ENCODE measurements at places on chromosomes 16 and 17.

DNA sequence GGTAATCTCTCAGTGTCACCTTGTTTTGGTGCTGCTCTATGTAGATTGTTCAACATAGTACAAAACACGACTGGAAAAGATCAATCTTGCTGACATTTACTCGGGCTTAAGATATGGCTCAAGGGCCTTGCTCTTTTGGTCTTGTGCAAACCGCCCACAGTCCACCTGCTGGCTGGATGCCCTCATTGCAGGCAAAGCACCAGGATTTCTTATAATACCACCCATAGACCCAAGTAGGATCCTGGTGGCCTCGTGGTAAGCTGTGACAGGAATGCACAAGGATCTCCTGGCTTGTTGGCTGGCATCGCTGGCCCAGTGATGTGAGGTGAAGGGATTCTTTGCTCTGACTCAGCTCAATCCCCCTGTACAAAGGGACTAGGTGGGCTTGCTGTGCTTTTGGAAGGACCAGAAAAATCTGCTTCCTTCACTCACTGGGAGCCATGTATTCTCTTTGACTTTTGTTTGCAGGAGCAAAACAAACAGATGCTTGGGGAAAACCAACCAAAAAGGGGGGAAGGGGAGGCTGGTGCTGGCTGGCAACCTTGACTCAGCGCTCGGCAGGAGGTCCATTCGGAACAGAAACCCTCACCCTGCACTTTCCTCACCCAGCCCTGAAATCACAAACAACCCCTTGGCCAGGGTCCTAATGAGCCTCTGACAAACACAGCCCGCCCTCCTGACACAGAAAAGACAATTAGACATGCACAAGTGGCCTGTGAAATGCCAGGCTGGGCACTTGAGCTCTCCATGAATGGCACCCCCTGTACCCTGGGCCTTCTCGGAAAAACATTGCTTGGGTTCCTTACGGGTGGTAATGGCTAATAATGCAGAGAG is 36.6 kb upstream of the MED9 start:
- DNase-seq = peak; percentile 49

GRCh38 chr17:51840688-51841087 is 317.8 kb downstream of the CA10 start:
- no peak for DNase-seq

DNA sequence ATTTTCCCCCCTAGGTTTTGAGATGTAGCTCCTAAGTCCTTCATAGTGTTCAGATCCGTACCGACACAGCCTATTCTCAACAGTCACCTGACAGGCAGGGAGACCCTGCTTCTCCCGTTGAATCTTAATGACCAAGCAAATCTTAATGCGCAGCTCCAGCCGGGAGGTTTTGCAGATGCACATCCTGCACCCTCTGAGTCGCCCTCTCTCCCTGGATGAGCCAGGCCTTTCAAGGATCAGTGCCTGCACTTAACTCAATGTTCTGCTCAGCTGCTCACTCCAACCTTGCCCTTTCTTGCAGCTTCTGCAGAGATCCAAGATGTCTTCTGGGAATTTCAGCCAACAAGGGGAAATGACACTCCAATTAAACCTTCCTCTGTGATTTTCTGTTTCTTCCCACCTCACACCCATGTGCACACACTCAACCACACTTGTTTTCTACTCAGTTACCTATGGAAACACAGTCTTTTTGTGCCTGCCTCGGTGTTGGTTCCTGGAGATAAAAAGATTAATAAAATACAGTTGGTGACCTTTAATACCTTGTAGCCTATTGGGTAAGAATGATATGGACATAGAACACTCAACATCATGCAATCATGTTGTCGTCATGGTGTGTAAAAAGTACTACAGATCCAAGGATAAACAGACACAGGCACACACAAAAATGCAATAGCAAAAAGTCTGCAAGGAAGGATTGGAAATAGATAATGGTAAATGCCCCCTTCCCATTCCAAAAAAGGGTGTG is 76.9 kb upstream of the DYNLRB2 start:
- no peak for DNase-seq

GRCh38 chr16:66238696-66239095 is 127.8 kb upstream of the CDH5 start:
- DNase-seq = no peak

DNA sequence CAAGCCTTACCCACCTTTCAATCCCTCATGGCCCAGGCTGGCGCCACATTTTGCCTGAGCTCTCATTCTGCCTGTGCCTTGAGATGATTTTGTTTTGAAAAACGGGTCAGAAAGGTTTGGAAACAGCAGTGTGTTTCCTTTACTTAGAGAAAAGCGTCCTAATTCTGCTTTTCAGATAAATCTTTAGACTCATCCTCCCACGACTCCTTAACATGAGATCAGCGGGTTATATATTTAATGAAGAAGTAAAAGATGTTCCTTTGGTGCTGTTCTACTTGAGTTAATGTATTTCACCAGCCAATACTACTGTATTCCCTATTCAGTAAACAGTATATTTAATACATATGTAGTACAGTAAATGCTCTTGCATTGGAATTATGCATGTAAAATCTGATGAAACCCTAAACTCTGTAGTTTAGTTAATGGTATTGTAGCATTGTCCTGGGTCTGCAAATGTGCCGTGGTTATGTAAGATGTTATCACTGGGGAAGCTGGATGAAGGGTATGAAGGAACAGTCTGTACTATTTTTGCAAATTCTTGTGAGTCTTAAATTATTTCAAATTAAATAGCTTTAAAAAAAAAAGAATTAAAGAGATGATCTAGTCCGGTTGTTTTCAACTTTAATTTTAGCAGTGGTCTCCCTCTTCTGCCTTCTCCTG is 199.4 kb upstream of the CACNG5 start:
- DNase-seq = no peak

DNA sequence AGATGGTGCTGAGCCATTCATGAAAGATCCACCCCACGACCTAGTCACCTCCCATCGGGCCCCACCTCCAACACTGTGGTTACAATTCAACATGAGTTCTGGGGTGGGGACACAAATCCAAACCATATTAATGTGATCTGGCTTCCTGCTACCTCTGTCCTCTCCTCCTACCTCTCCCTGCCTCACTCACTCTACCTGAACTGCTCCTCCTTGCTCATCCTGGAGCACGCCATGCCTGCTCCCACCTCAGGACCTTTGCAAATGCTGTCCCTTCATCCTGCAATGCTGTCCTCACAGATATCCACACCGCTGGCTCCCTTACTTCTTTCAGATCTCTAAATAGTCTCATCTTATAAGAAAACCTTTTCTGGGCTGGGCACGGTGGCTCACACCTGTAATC is 10.8 kb upstream of the SLC13A5 start:
- no peak for DNase-seq

- DNase-seq = no peak
Observed at GRCh38 chr17:66397486-66397885, 95.1 kb downstream of the PRKCA start.

DNA sequence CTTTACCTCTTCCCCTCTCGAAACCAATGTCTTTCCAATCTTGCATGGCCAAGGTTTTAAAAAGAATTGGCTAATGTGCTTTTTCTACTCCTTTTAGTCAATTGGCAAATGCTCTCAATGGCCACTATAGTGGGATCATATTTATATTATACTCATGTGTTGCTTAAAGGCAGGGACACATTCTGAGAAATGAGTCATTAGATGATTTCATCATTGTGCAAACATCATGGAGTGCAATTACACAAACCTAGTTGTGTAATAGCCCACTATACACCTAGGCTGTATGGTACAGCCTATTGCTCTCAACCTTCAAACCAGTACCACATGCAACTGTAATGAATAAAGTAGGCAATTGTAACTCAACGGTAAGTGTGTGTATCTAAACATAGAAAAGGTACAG is 180.9 kb downstream of the HS3ST3A1 start:
- DNase-seq = no peak

DNA sequence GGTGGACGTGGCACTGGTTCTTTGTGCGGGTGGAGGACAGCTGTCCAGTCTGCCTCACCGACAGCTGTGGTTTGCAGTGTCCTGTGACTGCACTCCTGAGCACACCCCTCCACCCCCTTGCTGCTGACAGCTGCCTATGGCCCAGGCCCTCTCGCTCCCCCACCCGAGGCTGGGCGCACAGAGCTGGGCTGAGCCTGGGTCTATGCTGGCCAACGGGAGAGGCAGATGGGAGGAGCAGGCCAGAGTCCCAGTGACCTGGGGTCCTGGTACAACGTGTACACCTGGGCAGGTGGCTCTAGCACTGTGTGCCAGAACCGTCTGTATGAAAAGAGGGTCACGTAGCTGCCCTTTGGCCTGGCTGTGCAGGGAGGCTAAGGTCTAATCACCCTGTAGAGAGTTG is 30.5 kb downstream of the BAIAP2 start:
- DNase-seq = no peak

- DNase-seq = peak; percentile 38
Observed at GRCh38 chr16:24838554-24839266, 7.1 kb upstream of the SLC5A11 start.

DNA sequence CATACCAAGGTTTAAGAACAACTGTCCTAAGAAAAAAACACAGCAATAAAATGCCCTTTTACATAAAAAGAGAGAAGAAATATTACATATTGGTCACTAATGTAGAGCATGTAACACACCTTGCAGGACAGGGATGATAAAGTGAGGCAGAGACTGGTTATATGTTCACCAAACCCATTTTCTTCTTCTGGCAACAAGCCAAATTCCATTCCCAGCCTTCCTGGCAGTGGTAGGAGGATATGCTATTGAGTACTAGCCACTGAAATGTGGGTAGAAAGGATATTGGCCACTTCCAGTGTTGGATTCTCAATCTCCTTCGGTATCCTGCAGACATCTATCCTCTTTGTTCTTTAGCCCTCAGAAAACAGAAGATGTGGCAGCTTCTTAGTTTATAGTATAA is 105.2 kb upstream of the SHISA6 start:
- no peak for DNase-seq

DNA sequence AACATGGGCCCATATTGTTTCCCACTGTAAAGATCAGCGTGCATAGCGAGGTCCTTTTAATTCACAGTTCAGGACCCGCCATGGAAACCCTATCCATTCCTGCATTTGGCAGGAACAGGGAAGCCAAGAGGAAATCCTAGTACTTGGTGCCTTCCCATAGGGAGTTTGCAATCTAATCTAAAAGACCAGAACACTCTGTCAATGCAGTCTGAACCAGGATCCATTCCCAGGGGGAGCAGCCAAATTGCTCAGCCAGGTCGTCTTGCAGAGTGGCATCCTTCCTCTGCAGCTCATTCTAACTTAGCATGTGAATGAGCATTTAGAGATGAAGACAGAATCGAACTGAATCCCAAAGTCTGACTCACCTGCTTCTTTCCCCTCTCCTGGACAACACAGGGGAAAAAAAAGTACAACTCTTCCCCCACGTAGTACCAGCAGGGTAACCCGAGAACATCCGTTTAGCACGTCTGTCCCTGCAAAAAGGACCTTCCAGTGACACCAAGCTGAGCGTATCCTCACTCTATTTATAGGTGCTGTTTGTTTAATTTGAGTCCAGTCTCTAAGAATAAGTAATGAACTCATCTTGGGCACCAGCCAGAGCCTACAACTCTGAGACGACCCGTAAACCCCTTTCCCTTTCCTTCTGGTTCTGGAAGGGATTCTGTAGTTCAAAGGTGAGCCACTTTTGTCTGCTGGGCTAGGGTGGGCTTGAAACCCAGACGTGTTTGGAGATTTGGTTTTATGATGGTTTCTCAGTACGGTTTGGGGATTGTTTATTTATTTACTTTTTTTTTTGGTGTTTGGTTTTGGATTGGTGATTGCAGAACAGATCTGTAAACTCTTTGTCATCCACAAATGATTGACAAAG is 74.5 kb downstream of the ERCC4 start:
- no peak for DNase-seq

DNA sequence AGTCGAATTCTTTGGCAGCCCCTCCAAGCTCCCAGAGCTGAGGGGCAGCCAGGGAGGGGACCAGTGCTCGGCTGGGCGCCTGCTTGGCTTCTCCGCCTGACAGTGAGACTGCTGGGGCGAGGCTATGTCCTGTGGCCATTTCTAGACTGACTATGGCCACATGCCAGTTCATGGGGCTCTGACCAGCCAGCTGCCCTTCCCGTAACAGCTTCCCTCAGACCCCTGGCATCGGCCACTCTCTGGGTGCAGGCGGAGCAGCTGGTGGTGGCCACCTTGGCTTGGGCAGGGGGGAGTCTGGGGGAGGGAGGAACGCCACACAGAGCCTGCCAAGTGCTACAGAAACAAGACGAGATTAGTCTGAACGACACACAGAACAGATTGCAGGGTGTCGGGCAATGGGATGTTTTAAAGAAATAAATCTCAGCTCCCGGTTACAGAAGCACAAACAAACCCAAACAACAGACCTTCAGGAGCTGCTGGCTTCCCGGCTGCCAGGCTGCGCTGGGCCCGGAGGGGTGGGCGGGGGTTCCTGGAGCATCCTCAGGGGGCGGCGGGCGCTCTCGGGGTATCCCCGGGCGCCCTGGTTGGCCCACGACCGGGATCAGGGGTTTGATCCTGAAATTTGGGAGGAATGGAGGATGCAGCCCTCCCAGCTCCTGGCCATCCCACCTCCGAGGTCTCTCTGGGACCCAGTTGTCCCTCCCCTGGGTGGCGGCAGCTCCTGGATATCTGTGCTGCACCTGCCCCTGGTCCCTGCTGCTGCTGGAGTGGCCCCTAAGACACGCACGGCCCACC is 34.5 kb downstream of the TBC1D16 start:
- no peak for DNase-seq

DNA sequence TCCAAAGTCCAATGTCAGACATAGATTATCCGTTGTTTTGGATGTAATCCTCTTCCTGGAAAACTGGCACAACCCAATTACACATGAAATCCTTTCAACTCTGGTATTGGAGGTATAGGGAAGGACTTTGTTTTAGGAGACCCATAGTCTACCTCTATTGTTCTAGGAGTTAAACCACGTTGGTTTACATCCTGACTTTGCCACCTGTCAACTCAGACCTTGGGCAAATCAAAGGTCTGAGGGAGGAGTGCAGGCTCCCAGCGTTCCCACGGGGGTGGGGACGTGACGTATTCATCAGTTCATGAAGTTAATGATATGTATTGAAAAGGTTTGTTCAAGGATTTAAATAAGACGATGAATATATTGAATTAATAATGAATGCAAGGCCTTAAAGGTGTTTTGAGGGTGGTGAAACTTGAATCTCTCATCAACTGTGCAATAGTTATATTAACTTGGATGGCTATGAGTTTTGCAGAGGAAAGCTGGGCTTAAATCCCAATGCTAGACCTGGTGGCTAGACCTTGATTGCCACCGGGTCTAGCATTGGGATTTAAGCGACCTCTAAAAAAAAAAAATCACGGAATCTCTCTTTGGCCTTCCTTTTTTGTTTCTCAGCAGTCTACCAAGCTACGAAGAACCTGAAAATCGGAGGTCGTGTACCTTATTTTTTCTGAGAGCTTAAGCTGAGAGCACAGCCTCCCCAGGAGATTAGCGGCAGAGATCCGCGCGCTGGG is 744 bp upstream of the NF1 start:
- DNase-seq = no peak

DNA sequence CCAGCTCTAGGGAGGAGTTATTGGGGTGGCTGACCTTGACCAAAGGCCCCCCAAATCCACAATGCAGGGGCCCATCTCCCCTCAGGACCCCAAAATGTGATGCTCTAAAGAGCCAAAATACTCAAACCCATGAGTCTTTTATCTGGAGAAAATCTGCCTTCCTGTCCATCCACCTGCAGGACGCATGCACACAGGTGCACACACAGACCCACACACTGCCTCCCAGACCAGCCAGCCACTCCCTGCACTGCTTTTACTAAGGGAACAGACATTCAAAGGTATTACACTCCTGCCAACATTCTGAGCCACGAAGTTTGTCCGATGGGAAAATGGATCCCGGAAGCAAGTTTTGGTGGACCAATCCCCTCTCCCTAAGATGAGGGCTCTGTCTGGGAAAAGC is 76.1 kb upstream of the CDH5 start:
- DNase-seq = no peak

GRCh38 chr17:60311186-60311585 is 80.7 kb downstream of the USP32 start:
- no peak for DNase-seq

- DNase-seq = no peak
Observed at GRCh38 chr17:21689604-21690003, 2.7 kb upstream of the KCNJ18 start.
